ENCODE measurements at places on chromosomes 7 and 10.
A peak's percentile ranks its signal among the peaks of the same experiment; 100 is the strongest.

- no peak for DNase-seq
These were observed 43.5 kb downstream of the NHLRC2 start for GRCh38 chr10:113897693-113898618.

- no peak for DNase-seq
These were observed 64.5 kb upstream of the C10orf90 start for GRCh38 chr10:126734967-126735366.

DNA sequence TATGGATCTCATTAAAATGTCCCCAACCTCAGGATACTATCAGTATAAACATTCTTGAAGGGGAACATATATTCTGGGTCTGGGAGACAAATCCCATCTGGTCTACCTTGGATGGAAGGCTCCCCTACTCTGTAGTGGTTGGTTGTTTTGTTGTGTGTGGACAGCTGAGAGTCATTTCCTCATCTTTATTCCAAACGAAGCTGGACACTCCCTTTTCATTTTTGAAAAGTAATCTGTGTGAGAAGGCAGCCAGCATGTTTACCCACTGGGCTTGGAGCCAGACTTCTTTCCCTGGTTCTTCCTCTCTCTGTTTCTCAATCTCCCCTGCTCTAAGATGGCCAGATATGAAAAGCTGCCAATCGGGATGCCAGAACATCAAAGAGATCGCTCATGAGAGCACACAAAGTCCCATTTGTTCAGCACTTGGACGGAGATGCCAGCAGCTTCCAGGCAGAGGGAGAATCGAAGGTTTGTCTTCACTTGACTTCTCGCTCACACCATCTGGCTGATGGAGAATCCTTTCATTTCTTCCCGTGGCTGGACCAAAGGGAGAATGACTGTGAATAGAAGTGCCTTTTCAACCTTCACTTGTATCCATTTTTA is 108.1 kb upstream of the AGR3 start:
- no peak for DNase-seq

- DNase-seq = no peak
These were observed 95.0 kb downstream of the MMRN2 start for GRCh38 chr10:86862373-86862772.

GRCh38 chr10:18294633-18295032 is 154.4 kb downstream of the CACNB2 start:
- no peak for DNase-seq

- DNase-seq = no peak
These were observed 74.0 kb downstream of the DOCK4 start for GRCh38 chr7:112132051-112132694.

DNA sequence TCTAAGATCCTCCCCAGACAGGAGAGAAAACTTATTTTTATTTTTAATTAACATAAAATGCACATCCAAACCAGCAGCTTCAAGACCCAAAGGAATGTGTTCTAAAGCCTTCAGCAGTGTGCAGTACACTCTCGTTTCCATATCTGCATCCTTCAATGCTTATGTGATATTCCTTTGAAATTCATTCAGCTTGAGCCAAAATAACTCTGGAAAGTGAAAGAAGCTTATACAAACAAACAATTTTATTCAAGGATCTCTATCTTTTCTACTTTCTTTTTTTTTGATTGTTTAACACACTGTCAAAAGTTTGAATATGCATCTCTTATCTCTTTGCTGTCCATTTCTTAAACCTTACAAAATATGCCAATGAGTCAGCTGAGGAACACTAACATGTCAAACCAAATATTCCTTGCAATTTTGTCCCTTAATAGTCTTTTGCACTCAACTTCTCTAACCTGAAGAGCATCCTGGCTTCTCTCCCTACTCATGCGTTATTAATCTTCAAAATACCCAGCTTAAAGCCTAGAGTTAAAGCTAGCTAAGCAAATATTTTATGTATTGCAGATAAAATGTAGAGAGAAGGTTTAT is 124.3 kb downstream of the THSD7A start:
- DNase-seq = no peak

DNA sequence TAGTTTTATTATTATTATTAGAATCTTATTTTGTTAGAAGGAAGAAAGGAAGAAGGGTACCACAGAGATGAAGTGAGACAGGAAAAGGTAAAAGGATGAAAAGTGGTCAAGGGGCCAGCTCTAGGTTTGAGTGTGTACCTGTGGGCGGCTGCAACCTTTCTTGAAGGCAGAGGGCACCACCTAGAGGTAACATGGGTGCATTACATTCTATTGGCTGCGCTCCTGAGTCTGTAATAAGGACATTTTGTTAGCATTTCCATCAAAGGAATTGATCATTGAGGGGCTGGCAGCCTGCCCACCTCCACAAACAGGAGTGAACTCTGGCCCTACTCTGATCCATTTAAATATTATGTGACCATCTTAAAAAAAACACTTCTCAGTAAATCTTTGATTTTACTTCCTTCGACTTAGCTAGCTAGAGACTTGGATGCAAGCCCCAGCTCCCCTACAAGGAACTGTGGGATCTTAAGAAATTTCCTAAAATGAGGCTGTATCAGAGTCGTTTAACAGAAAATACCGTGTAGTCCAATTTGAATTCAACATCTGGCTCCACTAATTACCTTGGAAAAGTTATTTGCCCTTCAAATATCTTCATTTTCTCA is 610.4 kb downstream of the IPMK start:
- DNase-seq = no peak

- DNase-seq = no peak
These were observed 60.5 kb downstream of the RSU1 start for GRCh38 chr10:16756561-16757221.

GRCh38 chr7:727104-727805 is at the start of gene PRKAR1B:
PRKAR1B (minus strand) TSS chr7:727281; CDS start chr7:711505, 15,776 bp downstream.
- DNase-seq = no peak

GRCh38 chr10:48582970-48583369 is 21.9 kb downstream of the ARHGAP22 start:
- no peak for DNase-seq

GRCh38 chr7:146655928-146656797 is 539.6 kb downstream of the CNTNAP2 start:
- DNase-seq = no peak

GRCh38 chr10:5551531-5552375 is 27.0 kb downstream of the CALML3 start:
- peak; percentile 68 for DNase-seq

DNA sequence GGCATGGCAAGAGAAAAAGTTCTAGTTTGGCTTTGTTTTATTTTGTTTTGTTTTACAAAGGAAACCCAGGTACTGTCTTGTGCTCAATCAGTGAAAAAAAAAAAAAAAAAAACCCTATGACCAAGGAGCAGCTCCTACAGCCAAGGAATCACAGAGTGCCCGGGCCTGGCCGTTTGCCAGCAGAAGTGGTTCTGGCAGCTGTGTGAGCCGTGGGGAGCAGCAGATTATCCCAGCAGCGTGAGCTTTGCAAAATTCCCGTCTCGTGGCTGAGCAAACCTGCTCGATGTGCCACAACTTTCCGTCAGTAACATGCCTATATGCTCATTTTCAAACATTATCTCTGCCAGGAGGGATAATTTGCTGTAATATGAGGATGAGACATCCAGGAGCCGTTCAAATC is 293.7 kb downstream of the POU6F2 start:
- no peak for DNase-seq

DNA sequence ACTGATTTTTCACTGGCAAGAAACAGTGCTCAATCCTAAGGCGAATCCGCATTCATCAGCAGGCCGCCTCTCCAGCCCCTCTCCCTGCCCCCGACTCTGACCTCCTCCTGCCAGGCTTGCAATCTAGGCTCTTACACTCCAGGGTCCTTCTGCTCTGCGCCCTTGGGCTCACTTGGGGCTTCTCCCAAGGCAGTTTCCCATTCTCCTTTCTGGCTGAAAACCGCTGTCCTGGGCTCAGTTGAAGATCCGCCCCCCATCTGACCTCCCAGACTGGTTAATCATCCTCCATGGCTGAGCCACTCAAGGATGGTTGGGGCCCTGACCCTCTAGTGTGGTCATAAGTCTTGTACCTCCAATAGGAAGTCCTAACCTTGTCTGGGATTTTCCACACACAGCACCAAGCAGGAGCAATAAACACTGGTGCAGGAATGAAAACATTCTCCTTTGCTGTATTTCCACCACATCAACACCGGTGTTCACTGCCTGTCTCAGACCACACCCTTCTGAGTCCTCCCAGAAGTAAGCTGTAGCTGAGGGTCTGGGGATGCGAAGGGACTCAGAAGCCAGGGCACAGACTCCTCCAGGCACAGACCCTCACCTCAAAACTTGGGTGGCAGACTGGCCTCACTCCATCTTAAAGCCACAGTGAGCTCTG is 42.4 kb downstream of the TNS3 start:
- no peak for DNase-seq

DNA sequence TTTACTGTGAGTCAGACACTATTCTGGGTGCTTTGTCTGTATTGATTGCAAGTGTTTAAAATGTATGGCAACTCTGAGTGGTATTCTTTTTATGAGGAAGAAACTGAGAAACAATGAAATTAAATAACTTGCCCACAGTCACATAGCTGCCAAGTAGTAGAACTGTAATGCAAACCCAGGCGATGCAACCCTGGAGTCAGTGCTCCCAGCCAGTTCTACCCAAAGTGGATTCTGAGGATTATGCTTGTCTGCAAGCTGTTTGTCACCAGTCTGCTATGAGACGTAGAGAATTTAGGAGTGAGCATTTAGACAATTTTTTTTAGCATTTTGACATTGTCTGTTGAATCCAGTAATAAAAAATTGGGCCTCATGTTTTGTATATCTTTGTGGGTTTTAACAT is 306.0 kb upstream of the LRGUK start:
- no peak for DNase-seq

DNA sequence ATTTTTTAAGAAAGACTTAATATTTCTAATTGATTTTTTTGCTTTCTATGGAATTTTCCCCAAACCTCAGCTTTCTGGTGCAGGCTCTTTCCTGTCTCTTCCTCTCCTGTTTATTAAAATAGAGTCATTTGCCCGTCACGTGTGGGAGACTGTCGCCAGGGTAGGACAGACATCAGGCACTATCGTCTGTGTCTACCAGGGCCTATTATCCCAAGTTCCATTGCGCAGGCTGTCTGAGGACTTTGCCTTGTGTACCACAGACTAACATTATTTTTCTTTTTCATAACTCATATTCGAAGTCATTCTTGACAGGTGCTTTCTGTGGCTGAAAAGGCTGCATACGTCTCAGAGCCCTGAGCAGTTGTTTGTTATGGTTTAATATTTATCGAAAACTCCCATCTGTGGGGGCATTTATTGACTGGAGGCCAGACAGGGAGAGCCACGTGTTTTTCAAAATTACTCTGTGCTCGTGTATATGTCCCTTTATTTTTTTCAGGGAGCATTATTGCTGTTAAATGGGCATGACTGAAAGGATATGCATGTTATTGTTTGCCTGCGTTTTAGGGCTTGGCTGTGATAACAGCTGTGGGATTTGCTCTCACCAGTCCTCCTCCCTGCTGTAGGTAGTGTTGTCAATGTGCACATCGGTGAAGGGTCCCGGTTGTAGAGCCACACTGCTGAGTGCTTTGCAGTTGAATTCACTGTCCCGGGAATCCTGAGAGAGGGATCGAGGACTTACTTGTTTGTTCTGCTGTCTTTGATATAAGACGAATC is 89.8 kb downstream of the CAMK1D start:
- DNase-seq = no peak

DNA sequence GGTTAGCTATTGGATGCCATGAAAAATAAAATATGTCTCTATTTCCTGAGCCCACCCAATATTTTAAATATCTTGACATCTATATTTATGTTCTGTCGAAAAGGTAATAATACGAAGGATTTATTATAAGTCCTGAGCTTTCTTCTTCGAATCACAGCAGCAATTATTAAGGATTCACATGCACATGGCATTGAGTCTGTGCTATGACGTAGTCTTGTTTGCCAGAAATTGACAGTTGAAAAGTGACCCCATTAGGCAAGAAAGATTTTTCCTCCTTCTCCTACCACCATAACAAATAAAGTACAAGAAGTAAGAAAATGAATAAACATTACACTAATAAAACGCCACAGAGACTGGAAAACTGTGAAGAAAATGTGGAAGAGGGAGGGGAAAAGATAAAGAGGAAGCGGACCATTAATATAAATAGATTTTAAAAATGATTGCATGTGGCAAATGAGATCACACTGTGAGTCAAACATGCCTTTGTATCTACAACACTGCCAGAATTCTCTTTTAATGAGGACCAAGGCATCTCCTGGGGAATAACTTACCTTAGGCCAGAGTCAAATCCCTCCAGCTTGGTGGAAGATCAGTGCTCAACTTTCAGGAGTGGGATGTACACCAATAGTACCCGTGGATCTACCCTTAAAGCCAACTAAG is 21.6 kb downstream of the FZD1 start:
- no peak for DNase-seq

GRCh38 chr10:27743012-27743876 is 2.4 kb downstream of the MKX start:
- DNase-seq = no peak

DNA sequence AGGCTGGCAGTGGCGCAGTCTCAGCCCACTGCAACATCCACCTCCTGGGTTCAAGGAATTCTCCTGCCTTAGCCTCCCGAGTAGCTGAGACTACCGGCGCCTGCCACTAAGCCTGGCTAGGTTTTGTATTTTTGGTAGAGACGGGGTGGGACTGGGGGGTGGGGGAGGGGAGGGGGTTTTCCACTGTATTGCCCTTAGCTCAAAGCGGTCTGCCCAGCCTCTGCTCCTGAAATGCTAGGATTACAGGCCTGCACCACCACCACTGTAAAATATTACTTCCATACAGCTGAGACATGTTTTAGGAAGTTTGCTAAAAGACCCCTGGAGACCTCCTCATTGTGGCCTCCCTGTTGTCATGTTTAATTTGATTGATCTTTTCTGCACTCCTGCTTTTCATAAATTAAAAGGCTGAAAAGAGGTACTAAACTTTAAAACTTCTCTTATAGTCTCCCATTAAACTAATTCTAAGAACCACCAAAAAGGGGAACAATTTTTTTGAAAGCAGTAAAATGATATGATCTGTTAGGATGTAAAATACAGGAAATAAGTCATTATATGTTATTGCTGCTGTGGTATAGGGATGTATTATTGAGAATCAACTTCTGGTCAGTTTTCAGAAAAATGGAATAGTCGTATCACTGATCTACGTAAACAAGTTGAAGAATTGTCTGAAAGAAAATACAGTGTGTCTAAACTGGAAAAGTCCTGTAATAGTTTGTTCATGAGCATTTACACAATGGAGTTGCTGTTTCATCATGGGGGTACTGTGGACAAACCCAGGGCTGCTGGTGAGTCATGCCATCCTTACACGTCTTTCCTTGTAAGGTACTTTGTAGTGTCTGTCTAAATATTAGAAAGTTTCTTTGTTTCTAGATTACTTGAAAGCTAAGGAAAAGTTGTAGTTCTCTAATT is 72.9 kb upstream of the TMEM248 start:
- DNase-seq = no peak

- no peak for DNase-seq
These were observed 117.0 kb downstream of the MKX start for GRCh38 chr10:27628621-27629020.
